ENCODE measurements at places on chromosomes 7 and 10.

DNA sequence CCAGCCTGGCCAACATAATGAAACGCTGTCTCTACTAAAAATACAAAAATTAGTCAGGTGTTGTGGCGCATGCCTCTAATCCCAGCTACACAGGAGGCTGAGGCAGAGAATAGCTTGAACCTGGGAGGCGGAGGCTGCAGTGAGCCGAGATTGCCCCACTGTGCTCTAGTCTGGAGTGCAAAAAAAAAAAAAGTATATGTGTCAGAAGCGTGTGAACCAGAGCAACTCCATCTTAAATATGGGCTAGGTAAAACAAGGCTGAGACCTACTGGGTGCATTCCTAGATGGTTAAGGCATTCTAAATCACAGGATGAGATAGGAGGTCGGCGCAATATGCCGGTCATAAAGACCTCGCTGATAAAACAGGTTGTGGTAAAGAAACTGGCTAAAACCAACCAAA, 6.2 kb downstream of the CCL24 start:
- DNase-seq, result no peak

DNA sequence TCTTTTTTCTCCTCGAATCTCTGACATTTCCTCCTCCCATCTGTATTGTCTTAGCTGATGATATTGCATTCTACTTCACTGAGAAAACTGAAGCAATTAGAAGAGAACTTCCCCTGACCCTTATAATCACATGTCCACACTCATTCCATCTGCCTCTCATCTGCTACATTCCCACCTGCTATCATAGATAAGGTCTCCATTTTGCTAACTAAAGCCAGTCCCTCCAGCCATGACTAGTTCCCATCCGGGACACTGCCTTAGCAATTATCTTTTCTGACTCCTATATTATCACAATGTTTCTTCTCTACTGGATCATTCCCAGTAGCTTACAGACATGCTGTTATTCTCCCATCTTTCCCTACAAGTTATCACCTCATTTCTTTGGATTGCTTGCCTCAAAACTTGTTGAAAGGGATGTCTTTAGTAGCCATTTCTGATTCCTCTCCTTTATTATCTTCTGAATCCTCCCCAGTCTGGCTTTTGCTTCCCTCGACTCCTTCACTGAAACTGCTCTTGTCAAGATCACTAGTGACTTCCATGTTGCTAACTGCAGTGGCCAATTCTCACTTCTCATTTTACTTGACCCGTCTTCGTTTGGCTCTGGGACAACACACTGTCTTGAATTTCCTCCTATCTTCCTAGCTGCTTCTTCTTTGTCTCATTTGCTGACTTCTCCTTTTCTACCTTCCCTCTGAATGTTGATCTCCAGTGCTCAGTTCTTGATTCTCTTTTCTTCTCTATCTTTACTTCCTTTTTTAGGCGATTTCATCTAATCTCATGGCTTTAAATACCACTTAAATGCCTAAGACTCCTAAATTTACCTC, 35.9 kb downstream of the FZD1 start:
- no peak for DNase-seq

DNA sequence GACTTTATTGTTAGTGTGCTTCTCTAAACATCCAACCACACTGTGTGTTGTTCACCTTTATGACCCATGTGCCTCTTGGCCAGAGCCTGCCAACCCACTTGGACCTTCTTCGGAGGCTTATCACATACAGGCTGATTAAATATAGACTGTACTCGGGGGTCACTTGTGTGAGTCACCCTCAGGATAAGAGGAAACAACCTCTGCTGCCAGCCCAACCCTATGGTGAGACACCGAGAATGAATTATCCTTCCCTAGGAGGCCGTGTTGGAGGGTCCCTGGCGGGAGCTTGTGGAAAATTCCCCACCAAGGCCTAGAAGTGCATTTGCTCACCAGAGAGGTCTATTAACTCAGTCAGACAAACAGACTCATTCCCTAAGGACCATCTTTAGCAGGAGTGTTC, 63.0 kb downstream of the FAS start:
- no peak for DNase-seq

- DNase-seq, result no peak
These were observed 178.1 kb downstream of the ELFN1 start for GRCh38 chr7:1848013-1848640.

GRCh38 chr10:133237588-133238465, at the start of gene VENTX:
Gene VENTX (plus strand): TSS chr10:133237855. CDS start chr10:133237915, 60 bp downstream.
- DNase-seq, result no peak

- DNase-seq, result no peak
These were observed 67.2 kb upstream of the FAM204A start for GRCh38 chr10:118409295-118409694.

DNA sequence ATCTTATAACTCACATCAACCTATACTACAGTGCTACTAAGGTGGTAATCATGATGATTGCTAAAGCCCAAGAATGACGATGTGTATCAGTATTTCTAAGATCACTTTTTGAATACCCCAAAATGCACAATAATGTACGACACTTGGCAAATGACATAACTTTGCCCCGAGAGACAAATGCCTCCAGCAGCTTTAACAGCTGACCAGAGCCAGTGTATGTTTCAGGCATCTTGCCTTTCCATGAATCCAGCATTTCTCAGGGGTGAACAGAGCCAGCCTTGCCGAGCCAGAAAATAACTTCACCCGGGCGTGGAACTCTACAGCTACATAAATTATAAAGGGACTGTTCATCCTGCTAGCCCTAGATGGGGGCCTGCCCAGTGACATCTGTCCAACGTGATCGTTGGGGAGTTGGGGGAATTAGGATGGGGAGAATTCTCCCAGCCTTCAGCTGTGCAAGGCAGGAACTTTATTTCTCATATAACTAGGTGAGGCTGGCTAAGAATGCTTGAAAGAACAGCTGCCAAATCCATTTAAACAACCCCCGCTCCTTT, 1.8 kb downstream of the IGFBP3 start:
- DNase-seq, result no peak

DNA sequence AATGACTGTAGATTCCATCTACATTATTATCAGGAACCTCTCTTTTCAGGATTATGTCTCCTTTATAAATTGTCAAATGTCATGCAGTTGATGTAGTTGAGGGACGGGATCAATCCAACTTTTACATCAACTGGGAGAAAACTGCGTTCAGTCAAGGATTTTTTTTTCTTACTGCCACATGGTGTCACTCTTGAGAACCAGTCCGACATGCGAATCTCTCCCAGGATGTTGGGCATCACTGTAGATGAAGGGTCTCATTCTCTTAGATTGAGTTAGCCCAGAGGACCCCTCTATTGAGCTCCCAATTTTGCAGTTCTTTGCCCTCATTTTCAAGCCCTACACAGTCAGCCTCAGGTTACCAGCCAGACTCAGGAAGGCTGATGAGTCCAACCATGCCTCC, 120.3 kb upstream of the PTPRZ1 start:
- no peak for DNase-seq

DNA sequence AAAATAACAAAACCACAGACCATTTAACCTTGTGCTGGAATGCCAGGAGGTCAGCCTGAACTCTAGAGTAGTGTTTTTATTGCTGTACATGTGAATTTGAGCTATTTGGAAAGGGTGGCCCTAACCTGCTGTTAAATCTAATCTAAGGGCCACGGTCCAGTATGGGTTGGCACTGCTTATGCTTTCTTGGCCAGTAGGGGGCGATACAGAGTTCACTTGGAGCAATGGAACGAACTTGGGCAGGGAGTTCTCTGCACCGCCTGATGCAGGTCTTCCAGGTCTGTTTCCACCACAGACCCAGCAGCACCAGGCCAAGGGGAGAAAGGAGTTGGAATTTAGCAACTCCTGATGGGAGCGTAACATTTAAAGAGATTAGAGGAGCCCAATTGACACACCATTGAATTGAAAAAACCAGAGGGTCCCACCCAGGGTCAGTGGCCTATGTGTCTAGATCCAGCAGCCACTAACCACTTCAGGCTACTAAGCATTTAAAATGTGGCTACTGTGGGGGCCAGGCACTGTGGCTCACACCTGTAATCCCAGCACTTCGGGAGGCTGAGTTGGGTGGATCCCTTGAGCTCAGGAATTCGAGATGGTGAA, 75.7 kb upstream of the EFCAB10 start:
- DNase-seq, result peak; percentile 63

- no peak for DNase-seq
These were observed 270.5 kb upstream of the ETV1 start for GRCh38 chr7:14260011-14260410.

- no peak for DNase-seq
These were observed 6.1 kb downstream of the CYP26A1 start for GRCh38 chr10:93079663-93080349.

GRCh38 chr7:32891043-32891799, at the start of gene KBTBD2:
Gene KBTBD2 (minus strand): TSS chr7:32891760. CDS start chr7:32879604, 12,156 bp downstream.
- peak; percentile 83 for DNase-seq

GRCh38 chr7:10192074-10192473, 781.6 kb upstream of the PHF14 start:
- no peak for DNase-seq

DNA sequence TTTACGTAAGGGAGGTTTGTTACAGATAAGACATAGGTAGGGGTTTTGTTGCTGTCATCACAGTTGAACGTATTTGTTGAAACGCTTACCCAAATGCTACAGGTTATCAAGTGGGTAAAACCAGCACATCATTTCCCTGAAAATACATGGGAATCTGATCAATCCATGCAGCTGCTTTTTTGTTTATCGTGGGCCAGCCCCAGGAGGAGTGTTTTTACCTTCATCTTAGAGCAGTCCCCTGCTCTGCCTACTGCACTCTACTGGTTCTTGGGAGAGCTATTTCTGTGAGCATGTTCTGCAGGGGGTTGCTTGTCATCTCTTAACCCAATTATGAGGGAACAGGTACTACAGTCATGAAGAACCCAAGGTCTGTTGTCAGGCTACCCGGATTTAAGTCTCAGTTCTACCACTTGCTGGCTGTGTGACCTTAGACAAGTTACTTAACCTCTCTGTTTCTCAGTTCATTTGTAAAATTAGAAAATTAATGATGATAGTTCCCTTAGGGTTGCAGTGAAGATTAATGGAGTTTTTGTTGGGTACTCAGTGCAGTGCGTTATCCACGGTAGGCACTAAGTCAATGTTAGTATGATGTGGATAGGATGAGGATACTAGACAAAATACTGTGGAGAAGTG, 15.0 kb downstream of the MTURN start:
- DNase-seq, result no peak

- DNase-seq, result no peak
These were observed 53.5 kb downstream of the DNAJB9 start for GRCh38 chr7:108623220-108623619.

DNA sequence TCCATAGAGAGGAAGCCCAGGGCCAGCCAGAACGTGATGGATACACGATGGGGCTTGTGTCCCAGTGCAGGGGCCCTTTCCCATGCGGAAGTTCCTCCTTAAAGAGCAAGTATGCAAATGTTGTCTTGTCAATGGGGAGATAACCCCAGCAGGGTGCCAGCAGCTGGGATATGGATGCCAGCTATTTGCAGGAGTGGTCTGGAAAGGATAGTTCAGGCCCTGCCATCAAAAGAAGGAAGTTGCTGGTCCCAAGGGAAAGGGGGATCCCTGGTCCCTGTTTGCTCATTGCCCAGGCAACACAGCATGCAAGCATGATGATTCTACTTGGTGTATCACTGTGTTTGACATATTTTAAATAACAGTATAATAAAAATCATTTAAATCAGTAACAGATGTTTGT, 73.1 kb upstream of the HECW1 start:
- no peak for DNase-seq

DNA sequence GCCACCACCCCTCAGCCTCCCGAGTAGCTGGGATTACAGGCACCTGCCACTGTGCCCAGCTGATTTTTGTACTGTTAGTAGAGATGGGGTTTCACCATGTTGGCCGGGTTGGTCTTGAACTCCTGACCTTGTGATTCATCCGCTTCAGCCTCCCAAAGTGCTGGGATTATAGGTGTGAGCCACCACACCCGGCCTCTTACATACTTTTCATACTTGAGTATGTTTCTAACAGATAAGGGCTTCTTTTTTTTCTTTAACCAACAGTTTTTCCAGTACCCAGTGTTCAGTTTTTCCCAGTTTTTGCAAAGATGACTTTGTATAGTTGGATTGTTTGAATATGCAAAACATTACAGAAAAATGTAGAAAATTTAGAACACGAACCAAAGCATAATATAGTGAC, 7.7 kb downstream of the EIF4H start:
- DNase-seq, result no peak

DNA sequence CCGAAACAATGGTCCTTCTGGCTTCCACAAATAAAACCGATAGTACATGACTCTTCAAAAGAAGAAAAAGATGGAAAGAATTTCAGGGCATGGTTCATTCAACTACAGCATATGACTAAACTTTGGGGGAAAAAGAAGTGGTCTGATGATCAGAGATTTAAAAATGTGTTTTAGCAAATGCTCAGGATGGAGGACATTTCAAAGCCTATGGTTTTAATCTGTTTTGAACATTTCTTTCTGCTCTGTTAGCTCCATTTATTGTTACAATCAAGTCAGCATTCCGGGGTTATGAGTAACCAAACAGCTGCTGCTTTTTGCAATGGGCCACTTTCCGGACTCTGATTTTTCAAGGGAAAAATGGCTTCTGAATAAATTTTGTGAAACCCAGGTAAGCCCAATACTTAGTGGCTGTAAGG, 142.4 kb downstream of the CUBN start:
- no peak for DNase-seq

DNA sequence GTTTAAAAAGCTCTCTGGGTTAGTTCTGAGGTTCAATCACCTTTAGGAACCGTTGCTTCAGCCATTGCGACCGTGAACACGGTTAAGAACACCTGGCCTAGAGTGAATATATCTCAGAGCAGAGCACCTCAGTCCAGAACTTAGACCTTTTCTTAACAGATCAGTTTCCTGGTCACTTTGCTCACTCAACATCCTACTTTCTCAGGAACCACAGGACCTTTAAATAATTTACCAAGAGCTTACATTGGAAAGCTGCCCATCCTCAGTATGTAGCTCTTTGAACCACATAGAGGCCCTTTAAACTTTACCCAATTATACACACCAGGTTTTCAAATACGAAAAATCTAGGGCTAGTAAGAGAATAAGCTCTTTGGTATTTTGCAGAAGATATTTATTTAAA, 153.2 kb downstream of the NRBF2 start:
- DNase-seq, result no peak

DNA sequence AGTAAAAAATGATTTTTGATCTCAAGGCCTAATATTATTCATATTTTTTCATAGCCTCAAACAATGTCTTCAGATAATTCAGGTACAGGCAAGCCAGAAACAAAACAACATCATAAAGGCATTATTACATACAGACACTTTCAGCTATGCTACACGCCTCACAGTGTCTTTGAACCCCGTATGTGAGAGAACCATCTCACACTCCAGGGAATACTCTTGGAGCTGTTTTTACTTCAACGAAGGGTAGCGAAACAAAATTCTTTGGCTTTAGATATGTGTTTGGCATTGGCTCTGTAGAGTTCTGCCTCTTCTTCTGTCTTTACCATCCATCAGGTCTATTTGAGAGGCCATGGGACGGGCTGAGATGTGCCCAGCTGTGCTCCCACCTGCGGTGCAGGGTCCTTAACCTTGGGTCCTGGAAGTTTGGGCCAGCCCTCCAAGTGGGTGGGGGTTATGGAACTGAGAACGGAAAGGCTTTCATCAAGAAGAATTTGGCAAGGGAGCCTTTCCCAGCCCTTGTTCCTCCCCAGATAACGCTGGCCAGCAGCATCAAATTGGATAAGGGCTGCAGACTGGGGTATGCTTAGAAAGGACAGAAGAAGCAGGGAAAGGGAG, 276.9 kb downstream of the TCF7L2 start:
- no peak for DNase-seq
